Suprapubic skin (tissue), 4 donors: ENCODE measurements at places on chromosomes 5 and 9. TPM values are rescaled to one million over a fixed set of nuclear protein-coding genes. Genes with fewer than 3 reads are reported as not detected.

TBC1D13 gene
- 22.5 TPM for total RNA-seq

SPINK6 gene
- not detected for total RNA-seq

SCGB3A2 gene
- not detected for total RNA-seq

FOXD4L4 gene
- total RNA-seq, result not detected

FAM153A gene
- 8.2 TPM for total RNA-seq

GNA14 gene
- total RNA-seq, result 4.2 TPM

CORO2A gene
- total RNA-seq, result 25.0 TPM

ARL14EPL gene
- total RNA-seq, result not detected

RALGPS1 gene
- 86.7 TPM for total RNA-seq

OGN gene
- 1.7 TPM for total RNA-seq

DNA sequence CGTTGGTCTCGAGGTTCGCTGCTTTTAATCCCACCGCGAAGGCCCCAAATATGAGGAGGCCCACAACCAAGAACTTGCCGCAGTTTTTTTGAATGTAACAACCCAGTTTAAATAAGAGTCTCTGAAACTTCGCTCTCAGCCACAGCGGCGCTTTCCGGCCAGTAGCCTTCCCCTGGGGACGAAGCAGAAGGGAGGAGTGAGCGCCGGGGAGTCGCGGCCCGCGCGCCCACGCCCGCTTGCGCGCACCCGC is 10.4 kb downstream of the PTCH1 start:
- DNase-seq, result no peak

DNA sequence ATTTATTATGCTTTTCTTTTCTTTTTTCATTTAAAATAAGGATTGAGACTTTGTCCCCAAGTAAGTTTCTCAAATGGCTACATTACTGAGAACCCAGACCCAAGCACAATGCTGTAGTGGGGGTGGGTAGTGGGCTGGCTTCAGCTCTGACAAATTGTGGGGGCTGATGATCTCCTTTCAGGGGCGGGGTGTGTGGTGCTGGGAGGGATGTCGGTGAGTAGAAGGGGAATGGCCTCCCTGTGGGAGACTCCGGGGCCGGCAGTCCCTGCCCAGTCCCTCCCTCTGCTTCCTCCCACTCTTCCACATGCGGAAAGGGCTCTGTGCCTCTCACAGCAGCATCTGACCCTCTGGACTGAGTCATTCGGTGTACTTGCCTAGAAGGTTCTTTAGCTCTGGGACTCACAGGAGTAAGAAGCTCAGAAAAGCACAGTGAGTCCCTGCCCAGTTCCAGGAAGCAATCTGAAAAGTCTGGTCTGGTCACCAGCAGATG is 14.3 kb downstream of the CD180 start:
- peak; percentile 80 for DNase-seq

DNA sequence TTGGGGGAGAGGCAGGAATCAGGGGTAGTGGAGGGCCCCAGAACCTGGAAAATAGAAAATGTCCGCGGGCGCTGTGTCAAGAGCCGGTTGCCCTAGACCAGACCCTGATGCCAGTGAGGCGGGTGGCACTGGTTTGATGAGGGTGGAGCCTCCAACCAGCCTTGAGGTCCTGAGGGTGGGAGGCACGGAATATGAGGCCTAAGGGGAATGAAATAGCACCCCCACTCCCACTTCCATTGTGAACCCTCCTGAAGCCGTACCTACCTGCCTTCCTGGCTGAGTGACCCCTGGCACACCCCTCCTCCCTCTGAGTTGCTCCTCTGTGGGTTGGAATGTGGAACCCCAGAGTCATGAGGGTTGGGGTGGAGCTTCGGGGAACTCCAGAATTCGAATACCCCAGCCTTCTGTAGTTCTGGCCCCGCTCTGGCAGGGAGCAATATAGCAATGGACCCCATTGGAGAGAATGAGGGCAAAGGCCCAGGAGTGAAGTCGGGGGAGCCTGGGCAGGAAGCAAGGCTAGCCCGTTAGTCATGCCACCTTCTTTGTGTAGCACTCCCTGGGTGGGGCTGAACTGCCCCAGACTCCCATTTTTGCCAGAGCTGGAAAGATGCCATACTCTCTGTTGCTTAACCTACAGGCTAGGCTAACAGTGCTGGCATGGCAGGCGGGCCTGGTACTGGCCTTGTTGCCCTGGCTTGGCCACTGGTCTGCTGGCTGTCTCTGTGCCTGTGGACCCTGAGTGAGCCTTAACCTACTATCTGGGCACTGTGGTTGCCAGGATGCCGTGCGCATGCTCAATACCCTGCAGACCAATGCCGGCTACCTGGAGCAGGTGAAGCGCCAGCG is 1.0 kb downstream of the FPGS start:
- DNase-seq, result no peak

GRCh38 chr5:88836195-88836838 is 46.7 kb downstream of the MEF2C start:
- no peak for DNase-seq

DNA sequence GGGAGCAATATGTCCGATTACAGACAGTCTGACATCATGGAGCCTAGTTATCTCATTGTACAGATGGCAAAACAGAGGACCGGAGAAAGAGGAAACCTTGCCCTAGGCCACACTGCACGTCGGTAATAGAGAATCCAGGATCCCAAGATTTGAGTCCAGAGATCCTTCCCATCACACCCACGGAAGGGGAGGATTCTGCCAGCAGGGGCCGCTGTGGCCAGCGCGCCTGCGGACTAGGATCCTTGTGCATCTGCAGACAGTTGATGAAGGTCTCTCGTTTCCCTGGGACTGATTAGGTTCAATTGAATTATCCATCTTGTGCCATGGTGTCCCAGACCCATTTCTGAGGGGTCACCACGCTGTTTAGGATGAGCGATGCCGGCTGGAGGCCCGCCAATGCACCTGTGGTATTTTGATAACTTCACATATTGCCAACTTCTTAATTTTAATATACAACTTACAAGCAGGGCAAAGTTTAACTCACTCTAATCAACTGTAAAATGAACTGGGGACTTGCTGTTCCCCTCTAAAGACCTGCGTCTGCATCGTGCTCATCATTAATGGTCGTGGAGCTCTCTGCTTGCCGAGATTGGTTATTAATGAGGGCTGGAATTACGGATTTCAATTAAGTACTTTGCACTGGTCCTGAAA is 592.7 kb upstream of the BRINP1 start:
- no peak for DNase-seq

DNA sequence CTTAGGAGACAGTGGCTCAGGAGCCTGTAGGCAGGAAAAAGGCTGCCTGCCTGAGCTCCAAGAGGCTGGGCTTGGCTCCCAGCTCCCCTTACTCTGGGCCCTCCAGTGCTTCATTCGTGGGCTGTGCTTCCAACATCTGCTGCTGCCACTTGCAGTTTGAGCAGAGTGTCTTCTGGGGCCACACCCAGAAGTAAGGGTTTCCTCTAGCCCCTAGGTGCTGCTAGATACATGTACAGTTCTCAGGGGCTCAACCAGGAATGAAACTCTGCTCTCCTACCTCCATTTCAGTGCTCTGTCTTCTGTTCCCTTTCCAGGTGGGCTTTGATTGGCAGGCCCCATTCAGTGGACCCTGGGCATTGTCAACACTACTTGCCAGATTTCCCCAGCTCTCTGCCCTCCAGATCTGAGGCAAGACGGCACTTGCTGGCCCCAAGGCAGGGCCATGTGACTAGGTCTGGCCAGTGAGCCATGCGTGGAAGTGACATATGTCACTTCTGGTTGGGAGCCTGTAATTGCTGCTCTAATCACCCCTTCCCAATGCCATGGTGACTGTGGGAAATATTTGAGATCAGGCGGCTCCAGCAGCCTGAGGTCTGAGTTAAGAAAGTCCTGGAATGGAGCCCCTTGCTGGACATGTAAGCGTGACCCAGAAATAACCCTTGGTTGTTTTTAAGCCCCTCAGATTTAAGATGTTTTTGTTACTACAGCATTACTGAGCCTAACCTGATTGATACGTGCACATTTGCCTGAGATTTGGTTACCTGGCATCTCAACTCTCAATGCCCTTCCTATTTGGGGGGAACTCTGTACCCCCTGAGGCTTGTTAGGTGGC is 9.4 kb upstream of the BOD1 start:
- DNase-seq, result no peak

- no peak for DNase-seq
Observed at GRCh38 chr9:38227061-38227540, 158.1 kb upstream of the SHB start.

DNA sequence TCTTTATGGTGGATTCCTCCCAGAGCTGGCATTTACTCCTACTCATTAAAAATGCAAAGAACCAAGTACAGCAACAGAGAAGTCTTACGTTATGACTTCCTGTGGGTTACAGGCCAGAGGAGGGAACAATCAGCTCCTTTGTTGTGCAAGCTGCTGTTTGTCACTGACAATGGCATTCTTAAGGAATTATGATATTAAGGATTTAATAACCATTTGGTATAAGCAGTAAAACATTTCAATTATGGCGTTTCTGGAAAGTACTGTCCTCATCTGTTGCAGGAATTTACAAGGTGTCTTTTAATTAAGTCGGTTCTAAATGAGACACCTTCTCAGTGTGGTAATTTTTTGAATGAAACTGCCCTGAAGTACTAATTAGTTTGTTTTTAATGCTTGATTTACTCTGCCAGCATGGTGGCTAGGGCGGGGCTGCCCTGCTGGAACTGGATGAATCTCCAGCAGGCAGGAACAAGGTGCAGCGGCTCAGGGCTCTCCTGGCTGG is 49.1 kb upstream of the VDAC1 start:
- DNase-seq, result no peak

DNA sequence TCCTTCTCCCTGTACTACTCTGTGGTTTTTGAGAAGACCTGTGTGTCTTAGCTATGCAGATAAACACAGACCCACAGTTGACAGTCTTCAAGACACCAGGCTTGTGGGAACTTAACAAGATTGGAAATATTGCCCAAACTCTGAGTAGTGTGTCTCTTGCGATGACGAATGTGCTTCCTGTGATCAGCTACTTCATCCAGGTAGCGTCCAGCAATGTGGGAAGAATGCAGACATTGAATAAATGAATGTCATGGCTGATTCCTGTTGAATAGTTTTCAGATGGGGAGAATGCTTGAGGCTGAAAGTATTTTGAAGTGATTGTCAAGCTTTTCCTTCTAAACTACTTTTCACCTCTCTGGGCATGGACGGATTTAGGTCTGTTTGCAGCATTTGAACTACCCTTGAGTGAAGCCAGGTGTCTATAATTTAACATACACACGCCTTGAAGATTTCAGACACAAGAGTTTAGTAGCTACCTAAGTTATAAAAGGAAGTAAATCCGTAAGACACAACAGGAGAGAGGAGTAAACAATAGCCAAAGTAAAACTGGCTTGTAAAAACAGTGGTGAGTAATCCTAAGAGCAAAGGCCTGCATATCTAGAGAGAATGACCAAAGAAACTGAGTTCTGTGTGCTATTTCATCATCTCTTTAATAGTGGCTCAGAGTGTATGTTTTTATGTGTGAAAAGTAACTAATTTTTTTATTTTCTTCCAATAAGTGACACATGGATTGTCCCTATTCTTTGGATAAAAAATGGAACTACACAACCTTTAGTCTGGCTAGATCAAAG is 30.0 kb upstream of the ARL14EPL start:
- no peak for DNase-seq

GRCh38 chr9:18889550-18889949 is 143.5 kb downstream of the SAXO1 start:
- DNase-seq, result no peak

GRCh38 chr9:4306066-4306776 is 6.4 kb upstream of the GLIS3 start:
- no peak for DNase-seq

- no peak for DNase-seq
Observed at GRCh38 chr5:95631991-95632675, 12.2 kb downstream of the GPR150 start.

DNA sequence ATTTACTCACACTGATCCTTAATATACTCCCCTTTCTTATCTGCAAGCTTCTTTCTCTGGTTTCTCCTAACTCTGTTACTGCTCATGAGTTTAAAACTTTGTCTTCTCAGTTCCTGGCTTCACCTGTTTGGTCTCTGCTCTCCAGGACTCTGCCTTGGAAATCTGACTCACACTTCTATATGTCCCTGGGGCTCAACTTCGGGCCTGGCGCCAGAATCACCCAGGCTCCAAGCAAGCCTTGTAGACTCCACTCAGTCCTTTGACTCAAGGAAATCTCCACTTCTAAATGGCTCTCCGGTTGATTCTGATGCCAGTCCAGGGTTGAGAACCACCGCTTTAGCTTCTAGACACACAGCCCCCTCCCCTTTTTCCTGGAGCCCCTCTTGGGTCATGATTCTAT is 57.8 kb downstream of the TMC1 start:
- no peak for DNase-seq

- no peak for DNase-seq
Observed at GRCh38 chr5:114101153-114101552, 260.7 kb upstream of the KCNN2 start.

DNA sequence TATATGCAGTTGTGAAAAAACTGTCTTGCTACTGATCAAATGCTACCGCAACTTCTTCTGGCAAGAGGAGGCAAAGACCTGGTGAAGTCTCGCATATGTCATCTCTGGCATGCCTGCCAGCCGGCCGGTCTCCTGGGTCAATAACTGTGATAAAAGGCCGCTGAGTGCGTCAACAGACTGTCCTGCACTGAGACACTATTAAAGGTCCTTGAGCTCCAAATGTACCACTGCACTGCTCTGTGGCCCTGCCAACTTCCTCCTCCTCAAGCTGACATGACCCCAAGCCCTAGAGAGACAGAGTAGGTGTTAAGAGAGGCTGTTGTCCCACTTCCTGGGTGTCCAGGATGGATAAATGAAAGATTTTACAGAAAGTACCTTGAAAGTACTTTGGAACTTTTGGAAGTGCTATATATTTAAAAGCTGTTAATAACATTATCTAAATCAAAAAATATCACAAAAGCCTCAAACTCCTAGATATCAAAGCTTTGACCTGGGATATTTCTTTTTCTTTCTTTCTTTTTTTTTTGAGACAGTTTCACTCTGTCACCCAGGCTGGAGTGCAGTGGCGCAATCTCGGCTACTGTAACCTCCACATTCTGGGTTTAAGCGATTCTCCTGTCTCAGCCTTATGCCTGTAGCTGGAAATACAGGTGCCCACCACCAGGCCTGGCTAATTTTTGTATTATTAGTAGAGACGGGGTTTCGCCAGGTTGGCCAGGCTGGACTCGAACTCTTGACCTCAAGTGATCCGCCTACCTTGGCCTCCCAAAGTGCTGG is 31.5 kb downstream of the RAPGEF1 start:
- no peak for DNase-seq
